Osteocyte (in vitro differentiated cells): ENCODE measurements at places on chromosomes 12 and 14. TPM values are rescaled to one million over a fixed set of nuclear protein-coding genes. Genes with fewer than 3 reads are reported as not detected.

GRCh38 chr12:27806259-27806658 is 26.2 kb upstream of the MANSC4 start:
- DNase-seq: no peak

DNA sequence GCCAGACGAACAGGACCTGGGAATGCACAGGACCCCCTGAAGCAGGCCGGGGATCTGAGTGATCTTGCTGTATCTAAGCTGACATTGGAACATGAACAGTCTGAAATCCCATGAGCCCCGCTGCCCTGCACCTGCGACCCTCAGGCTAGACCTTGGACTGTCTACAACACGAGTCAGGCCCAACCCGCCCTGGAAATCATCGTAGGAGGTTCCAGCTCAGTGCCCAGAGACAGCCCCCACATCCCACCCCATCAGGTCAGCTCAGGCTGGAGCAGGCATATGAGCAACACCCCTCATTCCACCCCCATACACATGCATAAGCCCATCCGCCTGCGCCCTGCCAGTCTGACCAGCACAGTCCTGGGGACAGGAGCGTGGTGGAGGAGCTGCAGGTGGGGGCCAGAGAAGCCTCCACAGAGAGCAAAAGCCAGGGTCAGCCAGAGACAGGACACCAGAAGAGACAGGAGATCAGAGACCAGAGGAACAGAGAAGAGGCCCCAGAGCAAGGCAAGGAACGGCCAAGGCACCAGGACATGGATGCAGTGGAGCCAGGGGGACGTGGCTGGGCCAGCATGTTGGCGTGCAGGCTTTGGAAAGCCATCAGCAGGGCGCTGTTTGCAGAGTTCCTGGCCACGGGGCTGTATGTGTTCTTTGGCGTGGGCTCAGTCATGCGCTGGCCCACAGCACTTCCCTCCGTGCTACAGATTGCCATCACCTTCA is at the start of gene AQP6:
Gene AQP6 (plus strand): TSS at position 307 of the 720 bp plus-strand sequence. CDS start 227 bp downstream, at position 534.
- DNase-seq: no peak

DNA sequence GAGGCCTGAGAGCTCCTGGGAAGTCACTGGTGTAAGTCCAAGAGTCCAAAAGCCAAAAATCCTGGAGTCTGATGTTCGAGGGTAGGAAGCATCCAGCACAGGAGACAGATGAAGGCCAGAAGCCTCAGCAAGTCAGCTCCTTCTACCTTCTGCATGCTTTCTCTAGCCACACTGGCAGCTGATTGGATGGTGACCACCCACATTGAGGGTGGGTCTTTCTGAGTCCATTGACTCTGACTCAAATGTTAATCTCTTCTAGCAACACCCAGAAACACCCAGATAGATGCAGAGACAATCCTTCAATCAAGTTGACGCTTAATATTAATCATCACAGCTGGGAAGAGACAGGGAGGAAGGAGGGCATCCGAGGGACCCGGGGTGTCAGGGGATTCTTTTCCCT is 305.8 kb downstream of the AACS start:
- no peak for DNase-seq

- DNase-seq: no peak
Measured at GRCh38 chr12:20426191-20426590, 57.9 kb downstream of the PDE3A start.

GRCh38 chr14:104195878-104196277 is 57.5 kb downstream of the KIF26A start:
- DNase-seq: no peak

- no peak for DNase-seq
Measured at GRCh38 chr12:7354529-7354928, 50.7 kb downstream of the ACSM4 start.

DNA sequence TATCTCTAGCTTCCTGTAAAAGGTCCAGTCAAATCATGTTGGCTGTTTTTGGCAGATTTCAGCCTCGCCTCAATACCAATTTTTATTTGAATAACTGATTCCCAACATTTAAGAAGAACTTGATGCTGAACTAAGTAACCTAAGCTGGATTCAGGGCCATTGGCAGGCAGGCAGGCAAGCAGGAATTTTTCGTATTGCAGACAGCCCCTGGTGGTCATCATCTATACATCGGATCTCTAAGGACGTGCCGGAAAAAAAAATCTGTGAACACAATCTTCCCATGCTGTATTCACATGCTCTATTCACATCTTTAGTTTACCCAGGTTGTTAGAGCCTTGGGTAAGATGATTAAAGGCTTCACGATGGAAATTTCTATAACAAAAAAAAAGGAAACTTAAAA is 7.0 kb downstream of the VCPKMT start:
- no peak for DNase-seq

- DNase-seq: no peak
Measured at GRCh38 chr12:47888153-47888819, 16.5 kb downstream of the VDR start.

GRCh38 chr12:30044206-30044605 is 260.5 kb upstream of the TMTC1 start:
- DNase-seq: no peak

DNA sequence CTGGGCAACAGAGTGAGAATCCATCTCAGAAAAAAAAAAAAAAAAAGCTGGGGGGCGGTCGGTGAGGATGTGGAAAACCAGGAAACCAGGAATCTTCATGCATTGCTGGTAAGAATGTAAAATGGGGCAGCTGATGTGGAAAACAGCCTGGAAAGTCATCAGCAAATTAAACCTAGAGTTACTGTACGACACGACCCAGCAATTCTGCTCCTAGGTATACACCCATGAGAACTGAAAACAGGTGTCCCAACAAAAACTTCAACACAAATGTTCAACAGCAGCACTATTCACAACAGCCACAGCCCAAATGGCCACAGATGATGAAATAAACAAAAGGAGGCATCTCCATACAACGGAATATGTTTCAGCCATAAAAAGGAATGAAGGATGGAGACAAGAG is 97.3 kb downstream of the NCOR2 start:
- no peak for DNase-seq

- no peak for DNase-seq
Measured at GRCh38 chr14:67917006-67917405, 97.4 kb downstream of the RAD51B start.

DNA sequence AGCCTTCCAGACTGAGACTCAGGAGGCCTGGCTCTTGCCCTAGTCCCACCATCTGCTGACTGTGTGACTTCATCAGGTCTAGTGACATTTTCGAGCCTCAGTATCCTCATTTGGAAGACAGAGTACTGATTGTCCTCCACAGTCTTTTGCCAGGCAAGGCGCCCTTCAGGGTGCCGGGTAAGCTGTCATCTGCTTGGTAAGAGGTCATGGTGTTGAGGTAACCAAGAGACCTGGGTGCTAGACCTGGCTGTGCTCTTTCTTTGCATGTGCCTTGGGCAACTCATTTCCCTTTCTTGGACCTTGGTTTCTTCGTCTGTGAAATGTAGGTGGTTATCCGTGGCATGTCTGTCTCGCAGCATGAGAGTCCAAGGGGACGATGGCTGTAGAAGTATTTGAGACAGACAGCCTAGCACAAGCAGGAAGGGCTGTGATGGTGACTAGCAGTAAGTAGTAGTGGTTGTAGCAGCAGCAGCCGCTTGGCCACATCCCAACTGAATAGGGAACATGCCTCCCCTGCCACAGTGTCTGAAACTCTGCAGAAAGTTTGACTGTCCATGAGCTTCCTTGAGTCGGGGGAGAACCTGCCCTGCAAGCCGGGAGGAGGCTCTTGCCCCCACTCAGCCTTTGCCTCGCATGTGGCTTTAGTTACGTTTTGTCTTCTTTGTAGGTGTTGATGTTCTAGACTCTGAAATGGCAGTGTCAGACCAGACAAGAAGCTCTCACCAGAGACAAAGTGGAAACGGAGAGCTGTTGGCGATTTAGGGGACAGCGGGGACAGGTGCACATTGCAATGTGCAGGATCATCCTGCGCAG is 40.3 kb downstream of the EVL start:
- DNase-seq: no peak

DNA sequence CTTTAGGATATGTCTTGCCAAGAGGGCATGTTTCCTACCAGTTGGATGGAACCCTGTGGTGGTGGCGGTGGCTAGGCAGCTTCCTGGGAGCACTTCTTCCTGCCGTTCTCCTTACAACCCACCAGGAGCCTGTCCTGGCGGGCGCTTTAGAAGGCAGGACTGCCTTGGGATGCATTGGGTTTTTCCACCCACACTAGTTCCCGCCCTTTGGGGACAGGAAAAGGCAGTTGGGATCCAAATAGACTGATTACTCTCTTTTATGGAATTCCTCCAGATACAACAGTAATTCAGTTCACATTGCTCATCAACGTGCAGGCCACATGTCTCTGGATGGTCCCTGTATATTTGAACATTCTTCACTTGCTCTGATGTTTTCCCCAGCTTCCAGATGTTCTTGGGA is 305.7 kb upstream of the SSTR1 start:
- no peak for DNase-seq

- no peak for DNase-seq
Measured at GRCh38 chr12:125135906-125136305, 70.7 kb downstream of the AACS start.

DNA sequence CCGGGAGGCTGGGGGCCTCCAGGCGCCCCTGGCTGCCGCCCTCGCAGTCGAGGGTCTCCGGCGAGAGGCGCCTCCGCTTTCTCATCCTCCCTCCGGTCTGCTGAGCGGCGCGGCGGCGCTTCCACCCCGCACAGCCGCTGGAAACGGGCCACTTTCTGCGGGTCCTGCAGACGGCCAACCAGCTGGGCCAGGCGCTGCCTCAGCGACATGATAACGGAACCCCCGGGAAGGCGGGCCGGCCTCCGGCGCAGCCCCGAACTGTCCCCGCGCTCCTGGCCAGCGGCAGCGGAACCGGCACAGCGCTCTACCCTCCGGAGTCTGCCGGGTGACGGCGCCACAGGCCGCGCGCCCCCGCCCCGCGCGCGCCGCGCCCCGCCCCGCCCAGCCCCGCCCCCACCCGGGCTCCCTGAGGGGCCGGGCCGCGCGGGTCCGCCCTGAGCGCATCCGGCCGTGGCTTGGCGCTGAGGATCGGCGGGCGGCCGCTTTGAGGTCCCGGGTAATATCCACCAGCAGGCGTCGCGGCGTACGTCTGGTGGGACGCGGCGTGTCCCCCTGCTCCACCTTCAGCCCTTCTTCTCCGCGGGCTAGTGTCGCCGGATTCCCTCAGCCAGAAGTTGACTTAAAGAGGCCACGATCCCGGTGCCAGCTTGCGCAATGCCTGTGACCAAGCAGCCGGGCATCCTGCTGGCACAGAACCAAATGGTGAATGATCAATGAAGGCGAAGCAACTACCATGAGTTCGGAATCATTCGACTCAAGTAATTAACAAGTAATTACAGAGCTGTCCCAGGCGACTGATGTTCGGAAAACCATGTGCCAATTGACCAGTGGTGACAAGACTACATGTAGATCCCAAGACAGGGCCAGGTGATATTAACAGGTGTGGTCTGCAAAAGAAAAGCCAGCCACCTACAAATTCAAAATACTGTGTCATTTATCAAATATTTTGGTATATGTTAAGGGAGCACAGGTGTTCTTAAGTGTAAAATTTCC is at the start of gene SGPP1:
Gene SGPP1 (minus strand): TSS at position 330 of the 993 bp plus-strand sequence. CDS start 121 bp downstream, at position 209.
- peak; percentile 88 for DNase-seq

GRCh38 chr12:90124289-90124688 is 415.7 kb upstream of the ATP2B1 start:
- no peak for DNase-seq

DNA sequence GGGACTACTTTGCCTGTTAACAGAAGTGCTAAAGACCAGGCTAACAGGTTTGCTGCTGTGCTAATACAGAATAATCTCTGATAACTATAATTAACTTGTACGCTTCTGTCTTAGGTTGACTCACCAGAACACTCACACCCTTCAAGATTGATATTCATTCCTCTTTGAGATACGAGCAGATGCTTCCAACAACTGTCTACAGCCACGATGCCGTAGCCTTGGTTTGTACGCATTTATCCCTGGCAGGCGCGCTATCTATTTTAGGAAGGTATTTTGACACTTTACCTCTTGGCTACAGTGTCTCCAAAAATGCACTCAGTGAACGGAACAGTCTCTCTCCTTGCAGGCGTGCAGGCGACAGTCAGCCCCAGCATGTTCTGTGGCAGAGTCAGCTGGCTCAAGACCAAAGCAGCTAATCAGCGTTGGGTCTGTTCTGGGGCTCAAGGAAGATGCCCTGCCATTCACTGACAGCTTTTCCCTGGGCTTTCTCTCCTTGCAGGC is 146.4 kb upstream of the PRICKLE1 start:
- no peak for DNase-seq

- DNase-seq: no peak
Measured at GRCh38 chr14:91038439-91038838, 22.0 kb downstream of the RPS6KA5 start.

DNA sequence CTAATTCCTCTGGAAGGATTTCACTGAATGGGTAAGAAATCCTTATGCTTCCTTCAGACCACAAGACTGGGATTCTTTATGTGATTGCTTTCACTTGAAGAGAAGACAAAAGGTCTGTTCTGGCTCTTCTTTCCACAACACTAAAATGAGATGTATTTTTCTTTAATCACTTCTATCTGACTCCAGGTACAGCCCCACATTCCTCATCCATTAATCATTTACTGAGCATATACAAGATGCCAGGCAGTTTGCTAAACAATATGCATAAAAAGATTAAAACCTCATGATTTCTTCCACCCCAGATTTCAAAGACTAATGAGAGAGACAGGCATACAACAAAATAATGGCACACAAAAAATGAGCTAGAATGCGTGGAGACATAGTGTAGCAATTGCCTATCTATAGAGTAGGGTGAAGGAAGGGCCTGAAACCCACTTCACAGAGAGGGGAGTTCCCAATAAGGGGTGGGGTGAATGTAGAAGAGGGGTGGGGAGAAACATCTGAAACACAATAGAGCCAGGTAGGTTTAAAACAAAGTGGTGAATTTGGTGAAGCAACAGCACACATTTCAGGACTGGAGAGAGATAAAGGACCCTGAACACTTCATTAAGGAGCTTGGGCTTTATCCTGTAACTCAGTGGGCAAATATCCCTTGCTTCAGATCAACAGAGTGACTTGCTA is 65.1 kb upstream of the PRB2 start:
- DNase-seq: no peak

DNA sequence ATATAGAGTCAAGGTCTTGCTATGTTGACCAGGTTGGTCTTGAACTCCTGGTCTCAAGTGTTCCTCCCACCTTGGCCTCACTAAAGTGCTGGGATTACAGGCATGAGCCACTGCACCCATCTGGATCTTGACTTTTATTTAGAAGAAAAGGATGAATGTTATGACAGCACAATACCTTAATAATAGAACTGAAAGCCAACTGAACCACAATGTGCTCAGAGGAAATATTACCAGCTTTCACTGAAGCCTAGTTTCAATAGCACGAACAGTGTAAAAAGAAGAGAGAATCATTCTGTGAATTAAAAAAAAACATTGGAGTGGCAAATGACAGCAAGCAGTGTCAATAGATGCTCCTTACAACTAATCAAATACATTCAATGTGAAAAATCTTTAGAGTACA is 239.2 kb upstream of the RMST start:
- no peak for DNase-seq

Gene SOS2
- total RNA-seq: 29.3 and 32.4 TPM in 2 replicates

Gene RNASE3
- not detected in 2 replicates for total RNA-seq

Gene SCAF11
- total RNA-seq: 128 and 129 TPM in 2 replicates

Gene SERPINA10
- not detected in 2 replicates for total RNA-seq

Gene RNASE7
- total RNA-seq: not detected in 2 replicates

Gene POLR3B
- total RNA-seq: 8.1 and 8.4 TPM in 2 replicates

Gene DEPDC4
- total RNA-seq: 1.4 TPM in 2 replicates

Gene CLEC6A
- total RNA-seq: not detected in 2 replicates

Gene PRICKLE1
- total RNA-seq: 30.6 and 31.9 TPM in 2 replicates

Gene OSGEP
- 35.7 and 37.1 TPM in 2 replicates for total RNA-seq

Gene TSPAN8
- 0.38 TPM in 1 of 2 replicates, not detected in the other for total RNA-seq

Gene EPS8
- total RNA-seq: 303 and 308 TPM in 2 replicates

Gene AMIGO2
- total RNA-seq: 16.3 and 16.9 TPM in 2 replicates
